Activated CD4-positive, alpha-beta T cell treated with anti-CD3 and anti-CD28 coated beads, Interleukin-2, amount 50 U/mL, for 24 hours (primary cell): ENCODE measurements at places on chromosomes 6 and 20.

DNA sequence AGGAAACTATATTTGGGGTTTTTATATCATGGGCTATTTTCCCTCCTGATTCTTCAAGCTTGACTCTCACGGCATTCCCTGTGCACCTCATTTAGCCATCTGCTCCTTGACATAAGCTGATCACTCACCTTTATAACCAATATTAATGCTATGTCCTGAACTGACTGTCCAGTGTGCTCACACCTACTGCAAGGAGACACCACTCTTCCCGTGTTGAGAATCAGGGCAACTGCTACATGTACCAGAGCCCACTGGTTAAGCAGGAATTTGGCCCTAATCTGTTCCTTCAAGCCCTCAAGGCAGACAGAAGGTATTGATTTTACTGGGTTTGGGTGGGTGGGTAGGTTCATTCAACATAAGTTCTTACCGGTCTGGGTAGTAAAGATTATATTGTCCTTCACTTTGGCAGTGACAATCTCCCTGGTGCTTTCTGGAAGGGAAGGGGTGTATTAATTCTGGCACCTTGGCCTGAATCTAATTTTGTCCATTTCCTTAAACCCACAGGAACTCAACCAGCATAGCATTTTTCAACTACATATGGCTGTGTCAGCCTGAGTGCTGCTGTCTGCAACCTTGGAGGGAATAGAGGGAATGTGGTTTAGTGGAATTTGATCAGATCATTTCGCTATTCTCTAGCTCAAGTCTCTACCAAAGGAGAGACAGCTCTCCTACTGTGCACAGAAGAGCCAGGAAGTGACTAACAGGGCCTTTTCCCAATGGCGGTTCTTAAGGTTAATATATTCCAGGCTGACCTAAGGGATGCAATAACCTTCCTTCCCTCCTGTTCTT, 293.2 kb downstream of the BTBD9 start:
- no peak for DNase-seq

DNA sequence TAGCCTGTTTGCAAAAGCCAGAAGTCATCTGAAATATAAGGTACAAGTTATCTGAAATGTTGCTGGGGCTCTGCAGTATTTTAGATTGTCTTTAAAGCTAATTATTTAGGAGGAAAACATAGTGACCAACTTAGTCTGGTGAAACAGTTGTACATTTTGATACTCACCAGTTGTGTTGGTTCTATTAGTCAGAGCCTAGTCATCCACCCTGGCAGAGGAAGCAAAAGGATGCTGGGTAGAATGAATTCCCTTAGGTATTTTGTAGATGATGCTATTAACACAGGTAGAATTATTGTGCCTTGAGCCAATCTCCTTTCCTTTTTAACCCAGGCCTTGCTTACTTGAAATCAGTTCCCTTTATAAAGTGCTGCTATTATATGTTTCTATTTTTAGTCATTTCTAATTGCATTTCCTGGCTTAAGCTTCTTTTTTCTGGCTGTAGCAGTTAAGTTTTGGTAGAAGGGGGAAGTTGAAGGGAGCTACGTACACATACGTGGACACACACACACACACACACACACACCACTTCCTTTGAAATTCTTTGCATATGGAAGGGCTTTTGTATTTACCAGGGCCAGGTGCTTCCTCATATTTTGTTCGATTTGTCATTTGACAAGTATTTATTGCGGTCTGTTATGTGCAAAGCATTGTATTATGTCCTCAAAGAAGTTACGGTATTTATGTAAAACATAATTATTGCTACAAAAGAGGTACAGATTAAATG, 82.4 kb downstream of the RTN4IP1 start:
- DNase-seq: no peak

GRCh38 chr6:11141295-11141694, 29.8 kb upstream of the ERVFRD-1 start:
- DNase-seq: no peak

GRCh38 chr6:1864496-1864895, 254.8 kb downstream of the FOXC1 start:
- no peak for DNase-seq

GRCh38 chr6:37617073-37617472, 80.6 kb downstream of the MDGA1 start:
- DNase-seq: no peak

GRCh38 chr20:56925082-56925830, 296.1 kb downstream of the TFAP2C start:
- no peak for DNase-seq

DNA sequence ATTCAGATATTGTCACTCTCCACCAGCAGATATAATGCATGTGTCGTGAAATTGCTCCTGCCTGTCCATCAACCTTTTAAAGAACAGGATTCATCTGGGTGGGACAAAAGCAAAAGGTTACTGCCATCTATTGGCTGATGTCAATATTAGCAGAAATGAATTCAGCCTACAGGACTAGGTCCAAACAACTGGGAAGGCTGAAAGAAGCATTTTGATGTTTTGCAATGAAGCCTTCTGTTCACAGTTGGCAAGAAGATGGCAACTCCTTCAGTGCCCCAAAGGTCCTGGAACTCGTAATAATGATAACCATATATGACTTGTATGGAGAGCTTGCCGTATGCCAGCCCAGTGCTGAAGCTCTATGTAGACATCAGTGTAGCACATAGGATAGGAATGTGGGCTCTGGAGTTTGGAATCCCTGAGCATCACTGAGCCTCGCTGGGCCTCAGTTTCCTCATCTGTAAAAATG, 7.5 kb downstream of the BCAS1 start:
- no peak for DNase-seq

- DNase-seq: no peak
Observed at GRCh38 chr6:28105245-28105639, 19.2 kb upstream of the ZSCAN16 start.

DNA sequence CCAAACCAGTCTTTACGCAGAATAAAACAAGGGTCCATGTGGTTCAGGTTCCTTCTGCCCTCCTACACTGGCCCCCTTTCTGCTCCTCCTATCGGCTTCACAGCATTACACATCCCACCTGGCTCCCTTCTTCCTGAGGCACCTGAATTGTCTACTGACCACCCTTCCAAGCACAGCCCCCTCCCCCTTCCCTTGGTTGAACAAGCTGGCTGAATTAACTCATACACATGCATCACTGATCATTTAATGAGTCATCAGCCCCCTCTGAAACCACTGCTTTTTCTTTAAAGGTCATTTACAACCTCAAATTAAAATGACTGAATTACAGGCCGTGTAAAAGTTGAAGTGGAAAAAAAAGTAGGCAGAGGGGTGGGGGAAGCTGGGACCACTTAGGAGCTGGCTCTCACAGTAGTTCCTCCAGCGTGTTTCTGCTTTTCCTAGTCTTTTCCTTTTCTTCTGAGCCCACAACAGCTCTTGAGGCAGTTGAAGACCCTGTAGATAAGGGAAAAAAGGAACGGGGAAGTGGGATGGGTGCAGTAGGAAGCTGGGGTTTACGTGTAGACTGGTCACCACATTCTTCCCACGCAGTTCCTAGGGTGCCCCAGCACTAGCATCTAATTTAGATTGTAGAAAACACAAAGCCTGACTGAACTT, 67.6 kb downstream of the FYN start:
- DNase-seq: peak; percentile 32

DNA sequence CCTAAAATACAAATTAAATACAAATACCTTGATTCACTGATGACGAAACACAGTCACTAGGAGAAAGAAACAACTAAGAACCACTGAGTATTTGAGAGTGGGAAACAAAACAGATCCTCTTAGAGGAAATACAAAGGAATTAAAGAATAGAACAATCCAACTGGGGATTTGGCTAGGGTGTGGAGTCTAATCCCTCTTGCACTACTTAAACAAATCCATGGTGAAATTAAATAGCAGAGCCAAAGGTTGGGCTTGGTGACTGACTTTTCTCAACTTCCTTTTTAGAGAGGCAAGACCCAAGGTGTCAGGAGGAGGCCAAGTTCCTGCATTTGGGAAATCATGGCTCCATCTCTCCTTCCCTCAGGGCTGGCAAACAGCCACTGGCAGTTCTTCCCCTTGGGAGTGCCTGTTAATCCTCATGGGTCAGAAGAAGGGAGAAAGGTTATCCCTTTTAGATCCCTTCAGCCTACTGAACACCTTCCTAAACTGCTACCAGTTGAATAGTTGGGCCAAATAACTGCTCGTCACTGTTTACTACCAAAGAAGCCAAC, 101.2 kb upstream of the TRAF3IP2 start:
- DNase-seq: no peak

- DNase-seq: no peak
Observed at GRCh38 chr6:170243386-170243785, 47.5 kb downstream of the DLL1 start.

- DNase-seq: no peak
Observed at GRCh38 chr6:159908535-159908934, 17.7 kb downstream of the MAS1 start.

DNA sequence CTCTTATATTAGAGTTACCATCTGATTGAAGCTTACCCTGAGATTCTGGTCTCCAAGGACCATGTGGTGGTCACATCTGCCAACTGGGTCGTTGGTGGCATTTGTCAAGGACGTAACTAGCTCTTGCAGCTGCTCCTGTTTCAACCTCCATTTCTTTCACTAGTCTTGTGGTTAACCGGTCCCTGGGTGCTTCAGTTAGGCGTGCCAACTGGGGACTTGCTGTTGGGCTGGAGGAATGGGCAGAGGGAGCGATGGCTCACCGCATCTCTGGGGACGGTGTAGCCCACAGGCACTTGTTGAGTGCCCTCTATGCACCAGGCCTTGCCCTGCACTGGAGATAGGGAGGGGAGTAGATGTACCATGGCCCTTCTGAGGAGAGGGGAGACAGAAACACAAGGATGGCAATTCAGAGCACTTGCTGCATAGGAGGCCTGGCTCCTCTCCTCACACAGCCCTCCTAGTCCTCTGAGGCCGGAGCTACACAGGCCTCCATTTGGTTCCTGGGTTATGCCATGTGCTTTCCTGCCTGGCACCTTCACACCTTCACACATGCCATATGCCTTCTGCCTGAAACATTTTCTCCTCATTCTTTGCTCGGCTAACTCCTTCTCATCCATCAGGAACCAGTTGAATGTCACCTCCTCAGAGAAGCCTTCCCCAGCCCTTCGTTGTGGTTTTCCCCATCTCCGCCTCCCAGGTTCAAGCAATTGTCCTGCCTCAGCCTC, 20.0 kb upstream of the ASXL1 start:
- DNase-seq: no peak

DNA sequence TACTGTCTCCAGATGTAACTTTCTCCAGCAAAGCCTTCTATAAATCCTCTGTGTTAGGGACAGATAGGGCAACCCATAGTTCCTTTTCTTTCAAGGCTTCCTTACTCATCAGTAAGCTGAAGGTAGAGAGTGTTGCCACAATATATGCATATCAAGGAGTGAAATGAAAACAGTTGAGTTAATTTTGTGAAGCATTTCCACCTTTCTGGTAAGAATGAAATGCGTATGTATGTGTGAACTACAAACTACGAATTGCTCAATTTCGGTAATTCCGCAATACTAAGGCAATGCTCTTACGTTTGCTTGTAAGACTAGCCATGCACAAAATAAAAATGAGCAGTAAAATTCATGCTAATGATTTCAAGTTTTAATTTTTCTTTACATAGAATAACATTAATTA, 61.2 kb upstream of the HBS1L start:
- DNase-seq: no peak

DNA sequence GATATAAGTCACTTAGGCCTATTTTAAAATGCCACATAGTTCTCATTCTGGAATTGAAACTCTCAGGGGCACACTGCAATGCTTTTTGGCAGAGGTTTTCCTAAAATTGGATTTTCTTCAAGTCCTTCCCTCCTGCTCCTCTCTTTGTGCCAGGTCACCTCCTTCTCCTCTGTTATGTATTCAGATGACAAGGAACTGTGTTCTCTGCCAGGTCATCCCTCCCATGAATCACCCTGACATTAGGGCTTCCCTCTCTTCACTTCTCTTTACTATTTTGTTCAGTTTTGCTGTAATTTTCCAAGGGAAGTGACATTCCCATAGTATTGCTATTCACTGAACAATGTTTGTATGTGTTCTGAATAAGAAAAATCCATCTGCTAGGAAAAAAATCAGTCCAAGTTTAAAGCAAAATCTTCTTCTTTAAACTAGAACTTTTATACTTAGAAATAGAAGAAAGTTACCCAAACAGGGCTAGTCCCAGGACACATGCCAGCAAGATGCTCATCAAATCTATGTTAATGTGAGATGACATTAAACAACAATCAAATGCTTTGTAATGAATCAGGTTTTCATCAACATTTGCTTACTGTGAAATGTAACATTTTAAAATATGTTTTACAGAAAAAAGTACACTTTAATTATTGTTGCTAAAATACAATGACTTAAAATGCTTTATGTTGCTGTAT, 461.1 kb downstream of the MMUT start:
- no peak for DNase-seq

DNA sequence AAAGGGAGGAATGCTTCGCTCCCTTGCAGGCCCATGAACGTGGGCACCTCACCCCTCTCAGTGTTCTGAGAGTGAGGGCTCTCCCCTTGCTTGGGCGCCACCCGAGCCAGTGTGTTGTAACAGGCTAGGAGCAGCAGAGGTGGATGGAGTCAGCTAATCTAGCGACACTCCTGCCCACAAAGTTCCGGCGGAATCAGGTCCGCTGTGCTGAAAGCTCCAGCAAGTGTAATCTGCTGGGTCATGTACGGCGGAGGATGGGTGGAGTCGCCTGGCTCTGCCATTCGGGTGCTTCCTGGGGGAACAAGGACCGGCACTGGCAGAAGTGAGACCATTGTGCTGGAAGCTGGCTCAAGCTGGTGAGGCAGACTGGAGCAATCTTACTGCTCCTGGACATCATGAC, 1310.1 kb downstream of the EPHA7 start:
- DNase-seq: no peak

- DNase-seq: no peak
Observed at GRCh38 chr6:149897015-149897697, 757 bp downstream of the RAET1E start.

DNA sequence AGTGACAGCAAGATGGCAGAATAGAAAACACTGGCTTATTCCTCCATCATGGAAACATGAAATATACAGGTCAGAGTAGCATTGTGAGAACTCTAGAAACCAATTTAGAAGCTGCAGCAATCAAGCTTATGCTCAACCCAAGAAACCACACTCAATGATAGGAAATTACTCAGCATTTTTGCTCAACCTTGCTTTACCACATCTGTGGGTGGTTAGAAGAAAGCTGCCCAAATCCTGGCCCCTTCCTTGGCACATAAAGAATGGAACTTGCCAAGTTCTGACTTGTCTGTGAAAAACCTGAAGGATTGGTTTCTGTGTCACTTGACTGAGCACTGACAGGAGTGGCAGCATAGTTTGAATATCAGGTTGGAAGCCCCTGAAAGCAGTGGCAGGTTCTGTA, 108.0 kb upstream of the MOCS1 start:
- DNase-seq: no peak

GRCh38 chr6:3367630-3368029, 89.2 kb downstream of the SLC22A23 start:
- no peak for DNase-seq

GRCh38 chr6:161480421-161481155, 206.7 kb upstream of the AGPAT4 start:
- no peak for DNase-seq

GRCh38 chr6:6402006-6402405, 81.5 kb upstream of the F13A1 start:
- DNase-seq: no peak

- no peak for DNase-seq
Observed at GRCh38 chr20:12219798-12220197, 302.1 kb downstream of the BTBD3 start.
